IMR-90 (cell line): ENCODE measurements at places on chromosomes 16 and 17. TPM values are rescaled to one million over a fixed set of nuclear protein-coding genes. Genes with fewer than 3 reads are reported as not detected.

Gene CACNA1G
- total RNA-seq, result under 0.01 TPM in 1 of 2 replicates, not detected in the other

Gene CES2
- 11.9 and 15.1 TPM in 2 replicates for total RNA-seq

Gene CHMP6
- total RNA-seq, result 5.0 and 7.2 TPM in 2 replicates

Gene RAP1GAP2
- 4.7 and 5.7 TPM in 2 replicates for total RNA-seq

Gene CARD14
- not detected in 2 replicates for total RNA-seq

DNA sequence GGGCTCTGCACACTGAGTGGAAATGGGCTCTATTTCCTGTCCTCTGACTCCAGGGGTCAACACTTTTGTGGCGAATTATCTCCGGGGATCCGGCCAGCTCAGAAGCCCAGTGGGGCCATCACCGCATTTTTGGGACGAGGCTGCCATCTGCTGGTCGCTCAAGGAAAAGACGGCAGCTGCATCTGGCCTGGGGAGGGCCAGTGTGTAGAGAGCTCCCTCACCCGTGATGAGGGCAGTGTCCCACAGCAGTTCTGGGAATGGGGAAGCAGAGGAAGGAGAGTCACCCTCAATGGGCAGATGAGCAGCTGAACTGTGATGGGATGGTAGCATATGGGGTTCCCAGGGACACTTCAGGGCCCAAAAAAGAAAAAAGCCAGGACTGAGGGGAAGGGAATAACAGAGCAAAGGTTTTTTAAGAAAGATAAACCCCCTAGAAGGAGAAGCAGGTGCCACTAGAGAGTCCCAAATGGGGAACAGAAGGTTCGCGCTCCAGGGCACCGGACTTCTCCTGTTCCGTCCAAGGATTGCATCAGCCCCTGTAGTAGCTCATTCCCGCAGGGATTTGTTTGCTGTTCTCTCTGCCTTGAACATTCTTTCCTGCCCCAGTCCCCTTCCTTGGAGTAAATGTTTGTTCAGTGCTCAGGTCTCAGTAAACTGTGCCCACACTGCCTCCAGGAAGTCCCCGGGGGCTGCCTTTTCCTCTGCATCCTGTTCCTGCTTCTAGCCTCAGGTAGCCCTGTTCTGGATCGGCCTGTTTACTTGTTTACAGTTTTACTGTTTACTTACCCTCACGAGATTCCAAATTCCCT is 9.3 kb upstream of the ABCC12 start:
- peak; percentile 65 for DNase-seq

DNA sequence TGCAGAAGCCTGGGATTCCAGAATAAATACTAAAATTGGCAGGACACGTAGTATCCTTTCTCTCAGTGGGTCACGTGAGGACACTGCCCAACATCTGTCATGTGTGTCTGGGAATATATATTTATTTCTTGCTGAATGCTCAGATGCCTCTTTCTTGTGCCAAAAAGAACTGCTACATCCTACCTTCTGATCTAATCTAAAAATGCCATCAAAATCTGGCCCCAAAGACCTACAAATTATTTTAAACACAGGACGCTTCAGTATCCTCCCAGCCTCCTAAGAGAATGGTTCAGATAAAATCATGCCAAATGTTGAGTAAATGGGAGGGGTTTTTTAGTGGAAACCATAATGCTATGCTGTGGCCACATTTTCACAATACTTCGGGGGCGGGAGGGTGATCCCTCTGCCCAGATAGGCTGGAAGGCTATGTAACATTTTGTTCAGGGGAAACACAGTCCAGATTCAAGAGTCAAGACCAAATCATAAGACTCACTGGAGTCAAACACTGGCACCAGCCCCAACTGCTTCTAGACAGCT is 22.9 kb upstream of the CORO6 start:
- peak; percentile 82 for DNase-seq

GRCh38 chr16:78624366-78624765 is 524.9 kb downstream of the WWOX start:
- no peak for DNase-seq

GRCh38 chr17:19002805-19003542 is 1.6 kb downstream of the FAM83G start:
- peak; percentile 54 for DNase-seq

- DNase-seq, result no peak
Observed at GRCh38 chr16:66881560-66881959, 1.2 kb downstream of the PDP2 start.
